ENCODE measurements at places on chromosomes 1 and 21. TPM values are rescaled to one million over a fixed set of nuclear protein-coding genes. Genes with fewer than 3 reads are reported as not detected.
A peak's percentile ranks its signal among the peaks of the same experiment; 100 is the strongest.

- DNase-seq: no peak
These were observed 219.0 kb upstream of the POU3F1 start for GRCh38 chr1:38265293-38266196.

- no peak for DNase-seq
These were observed 3.4 kb downstream of the TRIM11 start for GRCh38 chr1:228403231-228403631.

The AMY1A gene
- total RNA-seq: not detected

DNA sequence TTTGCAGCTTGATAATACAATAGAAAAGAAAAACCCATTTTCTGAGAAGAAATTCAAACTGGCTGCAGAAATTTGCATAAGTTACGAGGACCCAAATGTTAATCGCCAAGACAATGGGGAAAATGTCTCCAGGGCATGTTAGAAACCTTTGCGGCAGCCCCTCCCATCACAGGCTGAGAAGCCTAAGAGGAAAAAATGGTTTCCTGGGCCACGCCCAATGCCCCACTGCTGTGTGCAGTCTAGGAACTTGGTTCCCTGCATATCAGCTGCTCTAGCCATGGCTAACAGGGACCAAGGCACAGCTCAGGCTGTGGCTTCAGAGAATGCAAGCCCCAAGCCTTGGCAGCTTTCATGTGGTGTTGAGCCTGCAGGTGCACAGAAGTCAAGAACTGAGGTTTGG lies 37.5 kb upstream of the TMEM61 start:
- no peak for DNase-seq

The U2AF1 gene
- 25.9 TPM for total RNA-seq

- DNase-seq: no peak
These were observed 480.2 kb upstream of the RUNX1 start for GRCh38 chr21:35529171-35529863.

DNA sequence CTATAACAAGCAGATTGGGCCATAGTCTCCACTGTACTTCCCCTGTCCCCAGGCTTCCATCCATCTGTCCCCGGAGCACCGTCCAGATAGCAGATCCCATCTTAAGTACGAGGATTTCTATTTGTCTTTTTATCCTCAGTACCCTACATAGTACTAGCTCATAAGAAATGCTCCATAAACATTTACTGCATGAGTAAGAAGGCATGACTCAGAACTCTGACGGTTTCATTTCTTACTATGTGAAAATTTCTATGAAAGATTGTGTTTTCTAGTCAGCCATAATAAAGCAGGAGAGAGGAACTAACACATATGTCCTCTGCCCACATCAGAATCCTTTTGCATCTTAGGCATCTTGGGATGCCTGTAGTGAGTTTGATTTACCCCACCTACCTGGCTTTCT lies 49.5 kb downstream of the CHD1L start:
- DNase-seq: no peak

DNA sequence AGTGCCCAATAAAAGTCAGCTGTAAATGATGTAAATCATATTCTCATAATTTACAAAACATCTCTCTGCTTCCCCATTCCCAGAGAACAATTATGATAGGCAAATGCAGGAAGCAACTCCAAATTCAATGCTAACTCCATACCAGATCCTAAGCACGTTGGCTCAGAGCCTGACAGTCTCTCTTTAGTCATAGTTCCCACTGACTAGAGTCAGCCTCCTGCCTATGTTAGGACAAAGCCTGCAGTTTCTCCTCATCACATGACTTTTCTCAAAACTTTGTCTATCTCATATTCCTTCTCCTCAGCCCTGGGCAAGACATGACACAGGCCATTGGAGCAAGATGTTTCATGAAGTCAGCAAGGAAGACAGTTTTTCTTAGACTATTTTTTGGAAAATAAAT lies 101.5 kb upstream of the COL24A1 start:
- DNase-seq: no peak

The CNKSR1 gene
- total RNA-seq: 1.8 TPM

The CLCNKA gene
- total RNA-seq: 0.46 TPM

- peak; percentile 91 for DNase-seq
These were observed 104.9 kb upstream of the TMPRSS2 start for GRCh38 chr21:41612674-41613532.

GRCh38 chr1:100893718-100894117 lies 924 bp downstream of the EXTL2 start:
- DNase-seq: no peak

DNA sequence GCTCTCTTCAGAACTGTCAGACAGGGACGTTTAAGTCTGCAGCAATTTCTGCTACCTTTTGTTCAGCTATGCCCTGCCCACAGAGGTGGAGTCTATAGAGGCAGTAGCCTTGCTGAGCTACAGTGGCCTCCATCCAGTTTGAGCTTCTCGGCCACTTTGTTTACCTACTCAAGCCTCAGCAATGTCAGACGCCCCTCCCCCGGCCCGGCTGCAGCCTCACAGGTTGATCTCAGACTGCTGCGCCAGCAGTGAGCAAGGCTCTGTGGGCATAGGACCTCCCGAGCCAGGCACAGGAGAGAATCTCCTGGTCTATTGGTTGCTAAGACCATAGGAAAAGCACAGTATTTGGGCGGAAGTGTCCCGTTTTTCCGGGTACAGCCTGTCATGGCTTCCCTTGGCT lies 89.9 kb upstream of the PDC start:
- DNase-seq: no peak

GRCh38 chr1:220928725-220929300 lies 49.6 kb downstream of the HLX start:
- DNase-seq: no peak

- DNase-seq: no peak
These were observed 168.7 kb downstream of the ZBTB18 start for GRCh38 chr1:244219802-244220201.

GRCh38 chr1:84348759-84349158 lies 47.3 kb downstream of the SAMD13 start:
- DNase-seq: no peak

The C1orf87 gene
- total RNA-seq: not detected

- DNase-seq: peak; percentile 79
These were observed 11.4 kb downstream of the BTBD19 start for GRCh38 chr1:44819608-44820327.

Measured in right cardiac atrium (tissue), 5 donors.